ENCODE measurements at places on chromosomes 1 and 21.

GRCh38 chr1:40404670-40405462 is 31.3 kb downstream of the SMAP2 start:
- no peak for DNase-seq

- no peak for DNase-seq
Observed at GRCh38 chr21:36654324-36654723, 44.6 kb upstream of the SIM2 start.

DNA sequence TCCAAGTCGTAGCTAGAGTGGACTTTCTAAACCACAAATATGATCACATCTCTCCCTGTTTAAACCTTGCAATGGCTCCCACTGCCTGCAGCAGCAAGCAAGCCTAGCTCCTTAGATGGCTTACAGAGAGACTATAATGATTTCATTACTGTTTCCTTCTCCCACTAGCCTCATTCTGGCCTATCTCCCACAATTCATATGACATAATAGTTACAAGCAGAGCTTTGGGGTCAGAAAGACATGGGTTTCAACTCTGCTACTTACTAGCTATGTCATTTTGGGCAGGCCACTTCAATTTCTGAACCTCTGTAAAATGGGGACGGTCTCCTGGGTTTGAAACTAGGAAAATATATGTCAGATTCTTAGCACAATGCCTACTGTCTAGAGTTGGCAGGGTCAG is 143.3 kb downstream of the TRABD2B start:
- DNase-seq: no peak

DNA sequence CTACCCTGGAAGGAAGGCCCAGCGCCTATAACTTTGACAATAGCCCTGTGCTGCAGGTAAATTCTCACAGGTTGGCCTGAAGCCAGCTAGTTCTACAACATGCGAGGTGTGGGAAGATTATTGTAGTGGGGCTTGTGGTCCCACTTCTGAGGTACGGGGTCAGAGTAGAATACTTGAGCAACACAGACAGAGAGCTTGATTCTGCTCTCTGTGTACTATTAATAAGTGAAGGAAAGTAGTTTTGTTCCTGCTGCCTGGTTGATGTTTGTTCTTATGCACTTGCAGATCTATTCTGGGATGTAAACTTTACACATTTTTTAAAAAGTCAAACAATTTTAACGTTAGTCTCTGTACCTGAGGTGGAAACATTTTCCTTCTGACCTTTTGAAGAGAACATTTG is 80.4 kb downstream of the LAMC1 start:
- no peak for DNase-seq

DNA sequence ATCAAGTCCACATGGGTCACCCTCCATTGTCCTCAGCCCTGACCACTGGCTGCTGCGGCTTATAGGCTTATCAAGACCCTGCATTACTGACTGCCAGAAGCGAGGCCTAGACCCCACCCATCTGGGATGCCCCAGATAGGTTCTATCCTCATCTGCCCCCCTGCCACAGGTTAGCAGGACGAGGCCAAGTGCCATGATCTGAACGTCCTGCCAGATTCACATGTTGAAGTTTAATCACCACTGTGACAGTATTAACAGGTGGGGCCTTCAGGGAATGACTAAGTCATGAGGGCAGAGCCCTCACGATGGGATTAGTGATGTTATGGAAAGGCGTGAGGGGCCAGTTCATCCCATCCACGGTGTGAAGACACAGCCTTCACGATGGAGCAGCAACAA is 6.2 kb upstream of the CPLANE2 start:
- DNase-seq: no peak

DNA sequence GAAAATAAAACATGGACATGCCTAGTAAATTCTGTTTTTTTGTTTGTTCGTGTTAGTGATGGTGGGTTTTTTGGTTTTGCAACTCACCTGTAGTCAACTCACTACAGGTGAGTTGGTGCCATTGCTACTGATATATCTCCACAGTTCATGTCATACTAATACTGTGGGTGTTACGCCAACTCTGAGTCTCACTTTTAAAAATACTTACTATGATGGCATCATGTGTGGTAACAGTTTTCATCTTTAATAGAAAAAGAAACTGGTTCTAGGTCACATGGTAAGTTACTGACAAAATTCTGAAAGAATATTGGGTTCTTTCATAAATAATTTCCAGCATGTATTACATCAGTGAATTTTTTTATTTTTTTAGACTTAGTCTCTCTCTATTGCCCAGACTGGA is 38.0 kb downstream of the TSNAX start:
- no peak for DNase-seq

DNA sequence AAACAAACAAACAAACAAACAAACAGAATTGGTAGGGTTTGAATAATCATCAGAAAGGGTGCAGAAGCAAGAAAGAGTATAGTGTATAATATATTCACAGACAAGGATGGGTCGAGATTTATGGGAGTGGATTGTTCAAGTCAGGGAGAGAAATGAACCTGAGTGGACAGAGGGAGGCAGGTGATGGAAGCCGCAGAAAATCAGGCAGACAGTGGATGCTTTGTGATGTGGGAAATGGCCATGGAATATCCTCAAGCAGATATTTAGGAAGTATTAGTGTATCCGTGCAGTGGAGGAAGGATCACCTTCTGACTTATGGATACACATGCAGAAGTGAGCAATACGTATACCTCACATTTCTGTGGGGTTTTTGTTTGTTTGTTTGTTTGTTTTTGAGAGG is 14.0 kb upstream of the SLC45A1 start:
- DNase-seq: no peak

GRCh38 chr1:2203671-2204414 is 9.3 kb upstream of the FAAP20 start:
- no peak for DNase-seq

GRCh38 chr1:89692601-89693521 is 59.9 kb downstream of the LRRC8C start:
- no peak for DNase-seq

- DNase-seq: no peak
Observed at GRCh38 chr1:74324684-74325448, 89.7 kb downstream of the TNNI3K start.

- DNase-seq: no peak
Observed at GRCh38 chr1:32725615-32725982, 23.0 kb upstream of the SYNC start.

- DNase-seq: no peak
Observed at GRCh38 chr1:158179301-158180041, 1.2 kb upstream of the CD1D start.

DNA sequence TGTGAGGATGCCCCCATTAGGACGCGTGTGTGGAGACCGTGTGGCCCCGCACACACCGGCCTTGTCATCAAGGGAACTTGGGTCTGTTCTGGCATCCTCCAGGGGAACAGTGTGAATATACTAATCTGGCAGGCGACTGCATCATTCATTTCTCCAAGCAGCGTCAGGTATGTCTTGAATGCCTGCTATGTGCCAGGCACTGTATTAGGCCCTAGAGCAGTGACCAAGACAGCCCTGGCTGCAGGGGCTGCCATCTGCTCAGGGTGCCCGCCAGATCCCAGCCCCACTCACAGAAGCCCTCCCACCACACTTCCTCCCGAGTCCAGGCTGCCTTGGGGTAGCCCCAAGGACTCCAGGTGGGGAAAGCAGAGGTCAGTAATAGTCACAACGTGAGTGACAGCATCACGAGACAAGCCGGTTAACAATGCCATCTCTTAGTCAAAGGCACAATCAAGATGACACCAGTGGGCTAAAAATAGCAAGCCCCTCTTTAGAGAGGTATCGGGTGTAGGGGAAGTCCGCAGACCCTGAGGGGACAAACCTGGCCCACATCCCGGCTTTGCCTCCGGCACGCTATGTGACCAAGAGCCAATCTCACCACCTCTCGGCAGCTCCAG is 7.5 kb upstream of the LAPTM5 start:
- no peak for DNase-seq

- DNase-seq: no peak
Observed at GRCh38 chr1:243312952-243313634, 57.3 kb downstream of the SDCCAG8 start.

DNA sequence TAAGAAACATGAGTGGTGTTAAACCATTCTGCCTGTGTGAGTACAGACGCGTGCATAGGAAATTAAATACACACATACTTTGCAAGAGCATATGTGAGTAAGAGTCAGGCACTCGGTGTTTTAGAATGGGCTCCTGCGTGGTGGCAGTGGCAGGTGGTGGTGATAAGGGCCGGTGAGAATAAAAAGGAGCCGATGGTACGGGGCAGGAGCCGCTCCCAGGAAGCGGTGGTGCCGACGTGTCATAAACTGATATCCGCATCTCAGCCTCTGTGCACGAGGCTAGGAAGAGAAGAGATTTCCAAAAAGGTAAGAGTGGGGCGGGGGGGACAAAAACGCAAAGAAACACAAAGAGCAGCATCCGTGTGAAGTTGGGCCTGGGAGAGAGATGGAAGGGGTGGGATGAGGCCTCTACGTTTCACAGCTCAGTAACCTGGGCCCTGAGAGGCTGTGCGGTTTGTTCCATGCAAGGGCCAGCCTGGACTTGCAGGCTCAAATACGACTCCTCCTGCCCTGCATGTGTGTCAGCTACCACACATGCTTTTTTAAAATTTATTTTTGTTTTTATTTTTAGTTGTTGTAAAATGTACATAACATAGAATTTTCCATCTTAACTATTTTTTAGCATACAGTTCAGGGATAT is 127.7 kb upstream of the COL6A1 start:
- no peak for DNase-seq

DNA sequence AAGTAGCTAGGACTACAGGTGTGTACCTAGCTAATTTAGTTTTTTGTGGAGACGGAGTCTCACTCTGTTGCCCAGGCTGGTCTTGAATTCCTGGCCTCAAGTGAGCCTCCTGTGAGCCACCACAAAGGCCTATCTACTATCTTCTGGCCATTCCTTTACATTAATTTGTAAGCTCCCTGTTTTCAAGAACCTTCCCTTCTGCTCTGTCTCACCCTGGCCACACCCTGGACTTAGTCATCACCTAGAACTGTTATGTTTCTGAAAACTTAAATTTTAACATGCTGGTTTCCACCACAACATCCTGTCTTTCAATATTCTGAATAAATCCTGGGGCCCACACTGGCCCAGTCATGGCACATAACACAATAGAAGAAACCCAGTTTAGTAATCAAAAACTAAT is 4.9 kb upstream of the B4GALT3 start:
- DNase-seq: no peak

- no peak for DNase-seq
Observed at GRCh38 chr1:207606362-207606755, 38.6 kb upstream of the CR1L start.

DNA sequence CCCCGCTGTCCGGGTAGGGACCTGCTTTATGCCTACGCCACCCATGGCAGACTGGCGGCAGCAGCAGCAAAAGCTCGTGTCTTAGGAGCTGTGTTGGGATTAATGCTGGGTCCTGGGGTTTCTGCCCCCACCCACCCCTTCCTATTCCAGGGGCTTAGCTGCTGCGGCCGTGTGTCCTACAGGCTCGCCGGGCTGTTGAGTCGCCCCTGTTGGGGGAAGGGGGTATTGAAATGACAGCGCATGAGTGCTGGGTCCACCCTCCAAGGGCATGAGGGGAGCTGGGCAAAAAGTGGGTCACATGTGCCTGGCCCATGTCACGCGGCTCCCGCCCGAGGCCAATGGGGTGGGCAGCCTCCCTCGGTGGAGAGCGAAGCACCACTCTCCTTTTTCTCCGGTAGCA is 118.3 kb upstream of the COL6A1 start:
- DNase-seq: no peak

DNA sequence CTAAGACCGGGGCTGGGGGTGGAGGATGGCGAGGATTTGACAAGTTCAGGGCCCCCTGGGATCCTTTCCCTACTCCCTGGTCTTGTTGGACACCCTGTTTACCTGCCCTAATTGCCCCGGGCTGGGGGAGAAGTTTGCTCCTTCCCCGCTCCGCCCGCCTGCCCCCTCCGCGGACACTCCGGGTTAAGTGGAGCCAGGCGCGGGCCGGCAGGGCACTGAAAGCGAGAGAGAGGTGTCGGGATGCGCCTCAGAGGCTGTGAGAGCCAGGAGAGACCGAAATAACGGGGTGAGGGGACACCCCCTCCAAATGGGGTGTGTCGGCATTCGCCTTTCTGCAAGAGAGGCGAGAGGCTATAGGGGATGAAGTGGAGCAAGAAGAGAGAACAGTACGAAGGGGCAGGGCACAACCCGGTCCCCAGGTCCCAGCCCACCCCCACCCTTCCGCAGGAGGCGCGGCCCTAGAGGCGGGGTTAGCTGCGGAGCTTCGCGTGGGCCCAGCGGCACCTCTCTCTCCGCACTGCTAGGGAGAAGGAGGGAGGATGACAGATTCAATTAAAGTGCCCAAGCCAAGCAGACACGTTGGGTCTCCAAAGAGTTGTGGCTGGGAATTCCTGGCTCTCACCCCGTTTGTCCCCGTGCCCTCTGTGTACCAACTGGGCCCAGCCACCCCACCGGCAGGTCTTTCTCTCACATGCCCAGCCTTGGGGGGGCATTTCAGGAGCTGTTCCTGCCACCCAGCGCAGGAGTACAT is 3.8 kb downstream of the EFNA3 start:
- no peak for DNase-seq

DNA sequence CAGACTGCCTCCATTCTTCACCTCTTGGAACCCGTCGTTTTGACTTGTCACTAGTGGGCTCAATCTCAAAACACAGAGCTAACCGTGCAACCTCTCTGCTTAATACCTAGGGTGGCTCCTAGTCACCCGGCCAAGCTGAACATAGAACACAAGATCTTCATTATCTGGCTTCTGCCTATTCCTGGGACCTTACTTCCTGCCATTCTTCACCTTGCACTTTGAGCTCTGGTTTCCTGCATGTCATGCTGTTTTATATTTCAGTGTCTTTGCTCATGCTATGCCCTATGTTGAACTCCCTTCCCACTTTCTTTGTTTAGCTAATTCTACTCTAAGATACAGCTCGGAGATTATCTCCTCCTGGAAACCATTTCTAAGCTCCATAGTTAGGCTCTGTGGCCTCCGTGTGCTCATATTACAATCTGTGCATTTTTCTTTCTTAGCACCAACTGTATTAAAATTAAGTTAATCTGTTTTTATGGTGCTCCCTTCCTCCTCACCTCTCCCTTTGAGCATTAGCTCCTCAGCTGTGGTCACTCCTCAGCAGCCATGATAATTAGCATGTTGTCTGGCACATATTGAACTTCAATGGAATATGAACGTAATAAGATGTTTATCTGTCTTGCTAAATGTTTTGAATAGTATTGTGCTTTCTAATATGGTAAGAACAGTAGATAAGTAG is 13.1 kb downstream of the GPSM2 start:
- DNase-seq: no peak

All from activated CD8-positive, alpha-beta memory T cell treated with anti-CD3 and anti-CD28 coated beads for 48 hours (primary cell).